ENCODE measurements at places on chromosomes 4 and X. TPM values are rescaled to one million over a fixed set of nuclear protein-coding genes. Genes with fewer than 3 reads are reported as not detected.

Gene CCDC160
- not detected for total RNA-seq

Gene LIAS
- 13.8 TPM for total RNA-seq

Gene LINC00632
- not detected for total RNA-seq

Gene FAM9B
- total RNA-seq = not detected

- DNase-seq = no peak
Measured at GRCh38 chr4:53461244-53461643, 83.8 kb downstream of the FIP1L1 start.

DNA sequence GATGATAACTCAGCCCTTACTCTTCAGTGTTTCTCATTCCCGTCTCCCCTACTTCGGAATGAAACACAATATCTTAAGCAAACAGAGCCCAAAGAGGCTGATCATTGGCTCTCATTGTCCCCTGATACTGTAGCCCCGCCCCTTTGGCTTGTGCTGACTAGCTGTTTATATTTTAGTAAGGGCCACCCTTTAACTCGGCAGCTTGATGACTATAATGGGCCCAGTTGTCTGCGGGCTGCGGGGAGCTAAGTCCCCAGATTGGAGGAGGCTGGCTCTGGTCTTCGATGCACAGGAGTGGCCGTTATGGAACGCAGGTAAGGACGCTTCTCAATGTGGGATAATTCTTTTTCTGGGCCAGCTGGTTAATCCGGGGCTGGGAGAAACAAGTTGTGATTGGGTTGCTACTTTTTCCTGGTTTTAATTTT lies at the start of gene TRIM2:
TRIM2 (plus strand) TSS at position 197 of the 425 bp plus-strand sequence; CDS start at position 285, 88 bp downstream.
- no peak for DNase-seq

DNA sequence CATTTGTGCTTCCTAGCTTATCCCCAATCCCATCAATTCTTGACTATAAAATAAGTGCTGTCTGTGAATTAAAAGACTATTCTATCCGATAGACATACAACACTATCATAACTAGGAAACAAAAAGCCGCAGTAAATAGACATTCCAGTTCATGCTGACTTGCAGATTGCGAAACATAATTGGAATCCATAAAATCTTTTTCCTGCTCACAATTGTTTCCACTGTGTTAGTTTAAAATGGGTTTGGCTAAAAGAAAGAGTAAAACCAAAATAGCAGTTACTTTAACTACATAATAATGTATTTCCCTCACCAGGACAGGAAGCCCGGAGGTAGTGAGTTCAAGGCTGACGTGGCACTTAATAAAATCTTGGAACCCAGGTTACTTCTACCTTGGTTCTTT lies 17.2 kb downstream of the SMIM31 start:
- DNase-seq = no peak

GRCh38 chr4:169100670-169101101 lies 90.6 kb upstream of the CBR4 start:
- no peak for DNase-seq

DNA sequence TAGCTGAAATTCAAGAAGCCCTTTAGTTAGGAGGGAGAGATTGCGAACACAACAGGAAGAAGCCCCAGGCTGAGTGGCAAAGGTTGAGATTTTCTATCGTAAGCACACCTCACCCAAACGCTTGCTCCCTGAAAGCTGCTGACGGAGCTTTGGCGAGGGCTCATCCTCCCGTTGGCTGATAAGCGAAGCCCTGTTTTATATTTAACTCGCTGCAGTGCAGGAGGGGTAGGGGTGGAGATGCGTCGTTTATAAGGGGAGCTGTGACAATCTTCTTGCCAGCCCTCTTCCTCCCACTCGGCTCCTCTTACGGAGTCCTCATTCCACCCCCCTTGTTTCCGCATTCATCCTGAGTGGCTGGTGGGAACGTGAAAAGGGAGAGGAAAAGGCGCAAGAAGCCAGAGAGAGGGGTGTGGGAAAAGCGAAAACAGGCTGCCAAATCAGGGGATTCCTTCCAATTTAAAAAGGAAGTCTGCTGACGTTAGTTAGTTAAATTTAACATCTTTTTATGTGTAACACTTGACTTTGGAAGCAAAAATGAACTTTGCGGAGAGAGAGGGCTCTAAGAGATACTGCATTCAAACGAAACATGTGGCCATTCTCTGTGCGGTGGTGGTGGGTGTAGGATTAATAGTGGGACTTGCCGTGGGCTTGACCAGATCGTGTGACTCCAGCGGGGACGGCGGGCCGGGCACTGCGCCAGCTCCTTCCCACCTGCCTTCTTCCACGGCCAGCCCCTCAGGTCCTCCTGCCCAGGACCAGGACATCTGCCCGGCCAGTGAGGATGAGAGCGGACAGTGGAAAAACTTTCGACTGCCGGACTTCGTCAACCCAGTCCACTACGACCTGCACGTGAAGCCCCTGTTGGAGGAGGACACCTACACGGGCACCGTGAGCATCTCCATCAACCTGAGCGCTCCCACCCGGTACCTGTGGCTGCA lies at the start of gene ENPEP:
ENPEP (plus strand) TSS at position 275 of the 938 bp plus-strand sequence; CDS start at position 535, 260 bp downstream.
- DNase-seq = no peak

- no peak for DNase-seq
Measured at GRCh38 chr4:34469516-34469915, 1774.8 kb downstream of the ARAP2 start.

GRCh38 chrX:145563159-145563558 lies 254.5 kb upstream of the SLITRK2 start:
- DNase-seq = no peak

DNA sequence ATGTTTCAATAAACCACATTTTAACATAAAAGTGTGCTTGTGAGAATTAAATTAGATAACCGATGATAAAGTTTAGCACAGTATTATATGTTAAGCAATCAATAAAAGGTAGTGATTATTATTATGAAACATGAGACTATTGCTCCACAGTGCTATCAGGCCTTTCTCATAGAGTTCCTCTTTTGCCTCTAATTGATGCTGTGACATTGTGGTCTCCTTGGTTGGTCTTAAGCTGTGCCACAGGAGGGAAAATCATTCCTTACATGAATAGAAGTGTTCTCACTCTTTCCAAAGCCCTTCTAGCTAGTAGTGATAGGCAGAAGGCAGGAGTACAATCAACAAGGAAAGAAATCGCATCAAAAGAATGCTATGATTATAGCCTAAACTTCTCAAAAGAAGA lies 9.2 kb upstream of the PDHA2 start:
- no peak for DNase-seq

DNA sequence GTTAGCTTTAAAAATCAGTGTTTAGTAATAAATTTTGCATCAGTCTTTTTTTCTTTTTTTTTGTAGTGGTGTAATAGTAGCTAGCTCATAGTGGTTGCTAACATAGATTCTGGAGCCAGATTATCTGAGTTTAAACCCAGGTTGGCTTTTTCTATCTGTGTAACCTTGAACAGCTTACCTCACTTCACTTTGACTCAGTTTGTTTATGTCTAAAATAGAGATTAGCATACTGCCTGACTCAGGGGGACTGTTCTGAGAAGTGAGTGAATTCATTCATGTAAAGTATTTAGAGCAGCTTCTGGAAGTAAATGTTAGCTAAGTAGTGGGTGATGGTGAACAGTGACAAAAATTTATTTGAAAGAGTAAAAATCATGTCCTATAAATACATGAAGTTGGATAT lies 32.9 kb downstream of the CPEB2 start:
- DNase-seq = peak; percentile 36

- no peak for DNase-seq
Measured at GRCh38 chr4:127558489-127559407, 74.0 kb upstream of the INTU start.

DNA sequence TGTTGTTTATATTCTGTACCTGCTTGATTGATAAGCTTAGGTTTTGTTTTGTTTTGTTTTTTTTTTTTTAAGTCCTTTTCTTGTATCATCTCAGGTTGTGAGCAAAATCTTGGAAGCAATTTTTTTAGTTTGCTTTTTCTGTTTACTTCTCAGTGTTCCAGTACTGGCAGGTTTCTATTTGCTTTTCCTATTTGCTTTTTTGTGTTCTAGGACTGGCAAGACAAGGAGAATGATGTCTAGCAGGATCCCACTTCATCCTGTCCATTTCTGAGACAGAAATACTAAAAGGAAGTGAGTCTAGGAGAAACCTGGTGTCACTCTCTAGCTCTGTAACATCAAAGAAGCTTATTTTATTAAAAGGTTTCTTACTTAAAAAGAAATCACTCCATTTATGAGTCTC lies 15.6 kb downstream of the CXCL13 start:
- no peak for DNase-seq

DNA sequence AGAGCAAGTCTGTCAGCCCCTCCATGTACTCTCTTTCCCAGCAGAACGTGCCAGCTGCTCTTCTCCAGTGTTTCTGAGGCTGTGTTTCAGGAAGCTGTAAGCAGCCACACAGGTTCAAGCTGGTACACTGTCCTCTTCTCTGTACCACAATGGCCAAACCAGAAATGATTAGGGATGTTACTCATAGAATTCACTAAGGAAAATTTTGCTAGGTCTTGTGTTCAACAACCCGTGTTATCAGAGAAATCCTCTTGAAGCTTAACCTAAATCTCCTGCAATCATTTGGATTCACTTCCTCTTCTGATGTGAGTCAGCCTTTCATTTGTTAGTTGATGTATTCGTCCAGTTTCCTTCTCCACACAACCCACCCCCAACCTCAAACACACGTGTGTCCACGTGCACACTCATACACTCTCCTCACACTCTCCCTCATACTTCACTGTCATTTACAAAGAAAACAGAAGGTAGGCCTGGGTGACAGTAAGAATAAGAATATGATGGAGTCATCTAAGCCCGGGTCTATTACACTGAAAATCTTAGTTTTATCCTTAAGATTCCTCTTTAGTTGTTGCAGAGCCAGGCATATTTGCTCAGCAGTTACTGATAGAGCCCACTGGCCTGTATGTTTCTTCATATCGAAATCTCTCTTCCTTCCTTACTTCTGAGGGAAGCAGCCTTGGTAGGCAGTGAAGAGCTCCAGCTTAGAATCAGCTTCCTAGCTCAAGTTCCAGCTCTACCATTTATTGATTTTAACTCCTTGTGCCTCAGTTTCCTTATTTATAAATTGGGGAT lies 63.4 kb downstream of the DCUN1D4 start:
- DNase-seq = no peak

DNA sequence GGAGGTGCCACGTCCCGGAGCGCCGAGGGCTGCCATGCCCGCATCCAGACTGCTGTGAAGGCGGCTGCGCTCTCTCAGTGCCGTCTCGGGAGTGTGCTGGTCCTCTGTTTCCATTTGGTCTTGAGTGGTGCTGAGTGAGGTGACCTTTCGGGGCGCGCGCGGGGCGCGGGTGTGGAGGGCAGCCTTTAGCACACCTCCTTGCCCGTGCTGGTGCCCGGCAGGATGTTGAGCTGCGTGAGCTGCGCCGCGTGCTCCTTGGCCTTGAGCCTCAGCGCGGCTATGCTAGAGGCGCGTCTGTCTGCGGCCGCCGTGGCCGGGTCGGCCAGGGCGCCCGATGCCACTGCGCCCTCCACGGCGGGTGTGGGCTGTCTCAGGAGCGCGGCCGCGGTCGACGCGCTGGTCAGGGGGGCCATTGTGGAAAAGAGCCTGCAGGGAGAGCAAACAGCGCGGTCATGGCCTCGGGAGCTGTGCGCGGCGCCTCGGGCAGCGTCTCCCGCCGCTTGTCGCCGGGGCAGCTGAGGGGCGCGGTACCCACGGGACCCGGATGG lies 11.2 kb downstream of the ARX start:
- no peak for DNase-seq

GRCh38 chr4:88549815-88550214 lies 26.2 kb upstream of the PYURF start:
- no peak for DNase-seq

DNA sequence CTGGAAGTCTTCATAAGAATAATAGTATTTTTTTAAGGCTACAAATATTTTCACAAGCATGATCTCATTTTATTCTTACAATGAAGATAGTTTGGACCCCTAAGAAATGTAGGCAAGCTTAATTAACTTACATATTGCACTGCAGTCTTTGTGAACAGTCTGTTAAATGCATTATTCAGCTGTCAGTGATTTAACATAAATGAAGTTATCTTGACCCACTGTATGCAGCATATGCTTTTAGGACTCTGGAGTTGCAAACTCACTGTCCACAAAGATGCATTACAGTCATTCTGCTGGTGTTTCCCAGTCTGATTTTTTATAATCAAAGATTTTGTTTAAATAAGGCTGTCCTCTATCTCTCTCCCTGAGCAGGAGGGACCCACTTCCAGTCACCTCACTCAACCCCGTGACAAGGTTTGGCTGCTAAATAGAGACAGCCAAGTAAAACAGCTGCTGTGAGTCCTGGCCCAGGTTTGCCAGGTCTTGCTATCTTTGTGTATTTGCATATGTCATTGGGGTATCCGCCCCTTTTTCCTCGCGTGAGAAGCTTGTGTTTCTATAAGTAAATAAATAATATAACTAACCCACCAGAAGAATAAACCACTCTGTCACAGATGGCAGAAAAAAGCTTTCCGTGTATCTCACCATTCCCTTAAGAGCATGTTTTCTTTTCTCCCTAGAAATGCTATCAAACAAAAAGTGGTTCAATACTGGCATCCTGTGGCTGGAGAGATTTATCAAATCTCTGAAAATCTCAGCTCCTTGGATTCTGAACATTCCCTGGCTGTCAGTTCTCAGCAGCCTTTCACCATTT lies 67.0 kb downstream of the SLC7A11 start:
- no peak for DNase-seq

- DNase-seq = peak; percentile 14
Measured at GRCh38 chrX:51893931-51894696, 691 bp downstream of the MAGED1 start.

GRCh38 chrX:8939322-8939721 lies 94.6 kb downstream of the FAM9B start:
- DNase-seq = no peak

GRCh38 chrX:79440336-79440735 lies 73.2 kb upstream of the ITM2A start:
- no peak for DNase-seq

GRCh38 chr4:173910891-173911290 lies 372.6 kb downstream of the FBXO8 start:
- DNase-seq = no peak

DNA sequence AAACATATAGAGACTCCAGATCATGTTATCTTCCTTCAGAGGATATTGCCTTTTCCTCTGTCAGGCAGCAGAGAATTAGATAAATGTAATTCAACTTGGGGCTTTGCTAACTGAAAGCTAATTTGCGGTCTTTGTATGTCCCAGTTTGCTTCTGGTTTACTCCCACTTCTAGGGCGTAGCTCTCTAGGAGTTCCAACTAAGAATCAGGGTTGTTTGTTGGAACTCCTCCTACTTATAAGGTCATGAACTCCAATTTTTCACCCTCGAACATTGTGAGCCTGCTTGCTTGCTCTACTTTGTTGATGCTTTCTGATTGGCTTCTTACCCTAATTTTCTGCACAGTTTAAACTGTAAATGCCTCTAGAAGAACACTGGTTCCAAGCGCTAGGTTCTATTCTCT lies 66.1 kb downstream of the FMR1NB start:
- DNase-seq = no peak

DNA sequence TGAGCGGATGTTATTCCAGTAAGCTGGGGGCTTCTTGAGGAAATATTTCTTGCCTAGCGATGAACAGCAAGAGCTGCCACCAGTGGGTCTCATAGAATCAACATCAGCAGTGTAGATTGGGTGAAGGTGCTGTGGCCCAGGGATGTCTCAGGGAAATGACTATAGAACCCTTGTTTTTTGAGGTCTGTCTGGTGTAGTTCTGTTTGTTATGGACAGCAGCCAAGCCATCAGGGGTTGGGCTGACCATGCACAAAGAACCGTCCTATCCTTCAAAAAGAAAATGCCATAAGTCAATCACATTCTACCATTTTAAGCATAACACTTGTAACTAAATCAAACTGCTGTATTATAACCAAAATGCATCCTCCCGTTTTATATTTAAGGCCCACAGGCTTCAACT lies 17.3 kb upstream of the C1GALT1C1 start:
- DNase-seq = no peak

GRCh38 chr4:5770051-5770450 lies 59.0 kb downstream of the EVC start:
- no peak for DNase-seq

Measured in foreskin keratinocyte (primary cell).